ENCODE measurements at places on chromosomes 1 and 21.

DNA sequence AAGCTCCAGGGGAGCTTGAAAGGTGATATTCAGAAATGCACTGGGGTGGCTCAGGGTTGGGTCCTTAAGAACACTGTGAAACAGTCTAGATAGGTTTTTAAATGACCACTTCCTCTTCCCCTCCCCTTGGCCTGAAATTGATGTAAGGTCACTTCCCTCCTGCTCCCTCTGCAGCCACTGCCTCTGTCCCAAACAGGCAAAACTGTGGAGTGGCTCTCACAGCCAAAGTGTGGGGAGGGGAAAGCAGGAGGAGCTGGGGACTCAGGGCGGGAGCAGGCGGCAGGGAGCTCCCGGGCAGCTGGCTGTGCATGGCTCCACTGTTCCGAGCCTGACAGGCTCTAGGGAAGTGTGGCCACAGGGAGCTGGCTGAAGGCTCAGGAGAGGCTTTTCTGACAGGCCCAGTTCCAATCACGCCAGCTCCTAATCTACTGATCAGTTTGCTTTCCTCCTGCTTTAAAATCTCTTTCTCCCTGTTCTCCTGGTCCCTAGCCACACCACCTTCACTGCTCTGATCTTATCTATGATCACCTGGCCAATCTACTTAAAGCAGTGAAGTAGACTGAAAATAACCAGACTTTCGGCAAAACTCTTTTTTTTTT is 5.1 kb upstream of the CSRP1 start:
- DNase-seq = no peak

DNA sequence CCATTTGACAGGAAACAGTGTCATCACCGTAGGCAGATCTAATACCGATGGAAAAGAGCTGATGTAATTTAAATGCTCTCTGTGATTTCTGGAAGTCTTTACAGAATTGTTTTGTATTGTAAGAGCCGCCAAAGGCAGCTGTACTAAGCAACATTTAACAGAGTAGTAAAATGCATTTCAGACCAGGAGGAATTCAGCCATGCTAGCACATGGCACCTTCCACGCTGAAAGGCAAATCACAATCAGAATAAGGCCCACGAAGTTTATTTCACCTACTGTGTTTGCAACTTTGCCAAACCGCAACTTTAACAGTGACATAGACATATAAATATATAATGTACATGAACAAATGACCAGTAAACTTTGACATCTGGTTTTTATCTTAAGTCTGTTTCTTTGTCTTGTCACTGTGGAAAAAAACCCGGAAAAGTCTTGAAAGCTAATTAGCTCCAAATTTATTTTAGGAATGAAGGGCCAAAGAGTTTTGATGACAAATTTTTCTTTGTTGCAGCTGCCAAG is 26.1 kb upstream of the DISC1 start:
- no peak for DNase-seq

- DNase-seq = peak; percentile 21
Observed at GRCh38 chr1:214123061-214123784, 135.4 kb downstream of the PROX1 start.

- no peak for DNase-seq
Observed at GRCh38 chr1:179867493-179868330, 9.9 kb downstream of the TOR1AIP2 start.

GRCh38 chr1:228876187-228876586 is 140.9 kb downstream of the RHOU start:
- DNase-seq = no peak

DNA sequence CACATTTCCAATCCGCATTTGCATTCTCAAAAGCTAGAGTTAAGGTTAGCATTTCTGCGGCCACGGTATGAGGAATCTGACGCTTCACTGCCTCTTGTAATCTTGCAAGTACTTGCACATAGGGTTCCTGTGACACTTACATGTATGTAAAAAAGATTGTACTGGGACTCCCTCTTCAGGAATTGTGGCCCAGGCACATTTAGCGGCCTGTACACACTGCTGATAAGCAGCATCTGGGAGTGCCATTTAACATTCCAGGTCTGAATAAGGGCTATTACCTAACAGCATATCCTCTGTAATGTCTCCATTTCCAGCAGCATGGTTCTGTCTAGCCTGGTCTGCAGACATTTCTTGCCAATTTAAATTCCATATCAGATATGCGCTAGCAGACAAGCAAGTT is 75.7 kb downstream of the AXDND1 start:
- DNase-seq = no peak

DNA sequence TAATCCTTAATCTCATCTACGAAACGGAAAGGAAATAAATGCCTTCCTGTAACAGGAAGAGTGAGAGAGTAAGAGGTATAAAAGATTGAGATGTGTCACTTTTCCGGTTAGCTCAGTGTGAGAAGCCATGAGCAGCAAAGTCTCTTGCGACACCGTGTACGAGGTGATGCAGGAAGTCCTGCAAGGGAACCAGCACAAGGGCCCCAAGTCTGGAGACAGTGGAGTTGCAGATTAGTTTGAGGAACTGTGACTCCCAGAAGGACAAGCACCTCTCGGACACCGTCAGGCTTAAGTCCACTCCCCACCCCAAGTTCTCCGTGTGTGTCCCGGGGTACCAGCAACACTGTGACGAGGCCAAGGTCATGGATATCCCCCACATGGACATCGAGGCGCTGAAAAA is 592.3 kb upstream of the ADGRL2 start:
- no peak for DNase-seq

GRCh38 chr1:90809093-90809492 is 92.0 kb upstream of the BARHL2 start:
- DNase-seq = no peak

DNA sequence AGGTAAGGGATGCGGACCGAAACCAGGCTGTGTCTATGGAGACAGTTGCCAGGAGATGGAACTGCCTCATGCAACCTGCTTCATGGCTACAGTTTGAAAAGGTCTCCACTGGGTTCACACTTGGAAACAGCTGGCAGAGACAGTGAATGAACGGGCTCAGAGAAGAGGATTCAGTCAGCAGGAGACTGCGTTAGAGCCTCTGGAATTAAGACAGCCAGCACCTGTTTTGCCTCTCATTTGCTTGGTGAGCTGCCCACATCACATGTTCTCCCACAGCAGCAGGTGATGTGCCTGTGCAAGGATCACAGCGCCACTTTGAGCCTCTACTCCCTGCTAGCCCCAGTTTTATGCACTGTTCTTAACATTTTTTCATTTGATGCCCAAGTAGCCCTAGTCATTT is 321.0 kb downstream of the PLPP3 start:
- DNase-seq = no peak

- DNase-seq = no peak
Observed at GRCh38 chr1:205004351-205004750, 38.7 kb upstream of the CNTN2 start.

DNA sequence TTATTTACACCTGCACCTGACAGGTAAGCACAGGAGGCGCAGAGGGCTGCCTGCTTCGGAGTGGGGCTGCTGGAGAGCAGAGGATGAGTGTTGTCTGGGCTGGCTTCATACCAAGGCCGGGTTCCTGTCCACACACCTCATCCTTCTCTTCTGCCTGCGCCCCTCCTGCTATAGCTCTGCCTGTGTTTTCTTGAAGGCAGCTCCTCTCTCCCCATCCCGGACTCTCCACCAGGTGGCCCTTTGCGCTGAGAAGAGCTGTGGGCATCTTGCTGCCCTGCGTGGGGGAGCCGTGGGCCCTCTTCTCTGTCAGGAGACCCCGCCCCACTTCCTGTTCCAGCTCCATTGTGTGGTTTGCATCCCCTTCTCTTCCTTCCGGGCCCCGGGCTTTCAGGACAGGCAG is 35.0 kb downstream of the ARHGEF10L start:
- no peak for DNase-seq

DNA sequence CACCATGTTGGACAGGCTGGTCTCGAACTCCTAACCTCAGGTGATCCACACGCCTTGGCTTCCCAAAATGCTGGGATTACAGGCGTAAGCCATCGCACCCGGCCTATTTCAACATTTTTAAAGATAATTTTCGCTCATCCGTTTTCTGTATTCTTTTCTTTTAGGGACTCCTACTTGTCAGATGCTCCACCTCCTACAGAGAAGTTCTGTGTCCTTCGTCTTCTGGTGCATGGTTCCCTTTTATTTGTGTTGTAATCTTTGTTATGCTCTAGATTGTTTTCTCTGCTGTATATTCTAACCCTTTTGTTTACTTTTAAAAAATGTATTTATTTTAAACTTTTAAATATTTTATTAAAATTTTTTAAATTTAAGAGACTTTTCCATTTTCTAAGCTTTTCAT is 28.4 kb downstream of the CLDN14 start:
- DNase-seq = no peak

GRCh38 chr21:37257967-37258877 is 8.9 kb downstream of the VPS26C start:
- DNase-seq = no peak

DNA sequence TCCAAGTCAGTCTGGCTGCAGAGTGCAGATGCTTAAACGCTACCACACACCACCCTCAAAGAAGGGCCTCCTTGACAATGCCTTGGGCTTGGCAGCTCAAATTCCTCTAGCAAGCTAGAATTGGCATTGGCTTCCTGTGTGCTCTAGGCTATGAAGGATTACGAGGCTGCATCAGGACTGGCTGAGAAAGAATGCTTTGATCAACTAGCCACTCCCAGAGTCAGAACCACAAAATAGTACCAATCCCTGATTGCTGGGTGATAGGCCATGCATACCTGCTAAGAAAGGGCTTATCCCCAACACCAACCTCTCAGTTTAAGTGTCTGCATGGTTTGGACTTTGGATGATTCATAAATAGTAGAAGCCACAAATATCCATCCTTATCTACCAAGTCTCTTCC is 504.9 kb downstream of the OMA1 start:
- DNase-seq = peak; percentile 65

- DNase-seq = no peak
Observed at GRCh38 chr1:983798-984475, 2.0 kb upstream of the PERM1 start.

- no peak for DNase-seq
Observed at GRCh38 chr1:231419147-231419546, 2.9 kb downstream of the EGLN1 start.

DNA sequence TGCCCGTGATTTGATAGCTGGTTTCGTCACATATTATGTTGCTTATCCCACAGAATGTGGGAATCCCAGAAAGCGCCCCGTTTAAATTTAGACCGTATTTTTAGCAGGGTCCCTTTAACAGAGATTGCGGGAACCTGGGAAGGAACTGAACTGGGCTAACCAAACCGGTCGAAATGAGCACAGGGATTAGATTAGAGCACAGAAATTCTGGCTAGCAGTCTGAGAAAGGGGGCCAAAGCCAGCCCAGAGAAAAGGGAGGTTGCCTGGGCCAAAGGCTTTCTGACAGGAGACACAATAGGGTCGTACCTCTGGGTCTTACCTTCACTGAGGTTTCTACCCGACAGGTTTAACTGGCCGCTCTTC is 327 bp downstream of the LRRC40 start:
- no peak for DNase-seq

GRCh38 chr1:235545292-235545930 is 41.2 kb upstream of the B3GALNT2 start:
- peak; percentile 10 for DNase-seq

- peak; percentile 81 for DNase-seq
Observed at GRCh38 chr1:9280015-9280860, 12.5 kb upstream of the SPSB1 start.

GRCh38 chr21:16156841-16157489 is 427.2 kb downstream of the USP25 start:
- DNase-seq = no peak

- DNase-seq = no peak
Observed at GRCh38 chr1:115811140-115811828, 29.6 kb downstream of the NHLH2 start.

GRCh38 chr21:37219761-37220432 is 47.2 kb downstream of the VPS26C start:
- no peak for DNase-seq

GRCh38 chr1:29342983-29343382 is 106.7 kb downstream of the PTPRU start:
- no peak for DNase-seq

DNA sequence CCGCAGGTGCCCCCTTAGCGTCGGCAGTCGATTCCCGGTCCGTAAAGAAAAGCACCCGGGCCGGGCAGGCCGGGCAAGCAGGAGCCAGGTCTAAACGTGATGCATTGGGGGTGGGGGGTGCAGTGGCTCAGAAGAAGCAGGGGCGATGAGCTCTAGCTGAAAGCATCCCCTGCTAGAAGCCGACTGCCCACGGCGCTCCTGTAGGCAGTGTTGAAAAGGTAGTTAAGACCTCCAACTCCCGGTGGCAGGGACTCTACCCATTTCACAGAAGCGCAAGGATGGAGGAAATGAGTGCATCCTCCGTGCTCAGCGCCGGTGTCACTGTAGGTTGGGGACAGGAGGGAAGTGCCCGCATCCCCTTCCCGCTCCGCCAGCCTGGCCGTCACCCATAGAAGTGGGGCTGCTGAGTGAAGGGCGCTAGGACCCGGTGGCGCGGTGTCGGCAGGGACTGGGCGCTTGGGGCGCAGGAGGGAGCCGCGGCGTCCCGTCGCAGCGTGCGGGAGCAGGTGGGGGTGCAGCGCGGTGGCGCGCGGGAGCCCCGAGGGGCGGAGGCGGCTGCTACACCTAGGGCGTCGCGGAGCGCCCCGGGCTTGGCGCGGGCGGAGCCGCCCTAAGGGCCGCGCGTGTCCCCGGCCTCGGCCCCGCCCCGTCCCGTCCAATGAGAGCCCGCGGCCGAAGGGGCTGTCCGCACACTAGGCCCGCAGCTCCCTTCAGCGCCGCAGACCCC is at the start of gene WNT2B:
Gene WNT2B, plus strand, starts transcription at position 688 of the 727 bp plus-strand sequence. CDS start 298 bp downstream, outside the sequence.
- DNase-seq = no peak

GRCh38 chr21:17585875-17586450 is 26.7 kb downstream of the BTG3 start:
- DNase-seq = peak; percentile 10

GRCh38 chr1:48120621-48121020 is 101.9 kb upstream of the SLC5A9 start:
- no peak for DNase-seq

- DNase-seq = peak; percentile 66
Observed at GRCh38 chr21:27532076-27532475, 565.2 kb upstream of the ADAMTS5 start.

GRCh38 chr1:42998386-42998785 is 39.7 kb upstream of the SLC2A1 start:
- no peak for DNase-seq

- DNase-seq = no peak
Observed at GRCh38 chr1:91884459-91885212, 1.3 kb downstream of the TGFBR3 start.

Data from kidney epithelial cell (primary cell).